ENCODE measurements at places on chromosomes 1 and 21. TPM values are rescaled to one million over a fixed set of nuclear protein-coding genes. Genes with fewer than 3 reads are reported as not detected.

- no peak for DNase-seq
Observed at GRCh38 chr21:34509151-34509550, 2.9 kb downstream of the KCNE1 start.

DNA sequence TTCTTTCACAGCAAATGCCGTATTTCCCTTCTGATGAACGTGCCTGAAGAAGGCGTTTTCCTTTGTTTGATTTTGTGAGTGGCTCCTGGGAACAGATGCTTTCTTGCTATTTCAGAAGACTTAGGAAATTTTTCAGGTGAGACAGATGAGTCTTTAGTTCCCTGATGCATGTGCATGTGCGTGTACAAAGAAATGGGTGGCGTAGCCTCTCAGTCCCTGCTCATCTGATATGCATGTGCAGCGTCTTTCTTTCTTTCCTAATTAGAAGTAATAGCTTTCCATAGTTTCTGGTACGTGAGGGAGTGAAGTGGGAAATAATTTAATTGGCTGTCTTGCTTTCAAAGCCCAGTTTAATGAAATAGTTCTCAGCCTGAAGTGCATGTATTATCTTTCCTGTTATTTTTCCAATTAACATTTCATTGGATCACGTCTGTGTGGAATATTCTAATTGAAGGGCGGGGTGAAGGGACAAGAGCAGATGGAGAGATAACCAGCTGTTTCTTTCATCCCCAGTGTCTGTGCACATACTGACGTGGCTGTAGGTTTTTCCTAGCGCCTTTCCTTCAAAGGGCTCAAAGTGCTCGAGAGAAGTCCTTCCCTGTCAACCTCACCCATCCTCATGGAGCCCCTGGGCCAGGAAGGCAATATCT, 104.3 kb downstream of the FAM78B start:
- DNase-seq: peak; percentile 36

The KCNK1 gene
- 10.1 TPM for polyA plus RNA-seq

The PCP4L1 gene
- polyA plus RNA-seq: not detected

The LCE3D gene
- polyA plus RNA-seq: not detected

The ATXN7L2 gene
- polyA plus RNA-seq: 4.0 TPM

All from SK-N-SH (cell line).